ENCODE measurements at places on chromosomes 16 and 17.

GRCh38 chr17:80960037-80960796 is 31.4 kb upstream of the CHMP6 start:
- DNase-seq = no peak

DNA sequence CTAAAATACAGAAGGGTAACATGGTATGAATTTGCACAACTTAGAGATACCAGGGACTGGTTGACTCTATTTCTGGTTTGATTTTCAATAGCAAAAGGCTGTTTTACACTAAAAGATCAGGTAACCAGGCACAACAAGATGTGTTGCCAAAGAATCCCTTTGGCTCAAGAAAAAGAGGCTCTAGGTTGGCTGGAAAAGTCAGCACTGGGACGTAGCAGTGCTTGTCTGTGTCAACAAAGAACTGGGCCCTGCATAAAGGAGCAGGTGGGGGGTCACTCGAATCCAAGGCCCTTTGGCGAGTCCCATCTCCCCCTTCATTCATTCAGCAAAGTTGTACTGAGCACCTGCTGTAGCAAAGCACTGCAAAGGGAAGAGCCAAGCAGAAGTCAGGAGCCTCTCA is 18.4 kb downstream of the SDR42E1 start:
- DNase-seq = no peak

DNA sequence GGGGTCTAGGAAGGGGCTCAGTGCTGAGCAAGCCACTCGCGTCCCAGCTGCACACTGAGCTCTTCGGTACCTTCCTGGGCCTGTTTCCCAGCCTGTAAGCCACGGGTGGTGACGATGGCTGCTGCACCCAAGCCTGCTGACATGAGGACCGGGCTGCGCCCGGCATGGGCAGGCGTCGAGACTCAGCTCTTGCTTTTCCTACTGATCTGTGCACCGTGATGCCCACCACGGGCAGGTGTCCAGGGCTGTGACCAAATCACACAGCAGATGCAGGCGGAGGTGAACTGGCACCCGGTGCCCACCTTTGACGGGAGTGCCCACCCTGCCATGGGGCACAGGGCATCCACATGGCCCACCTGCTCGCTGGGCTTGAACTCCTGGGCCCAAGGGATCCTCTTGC is 17.9 kb downstream of the CCDC57 start:
- DNase-seq = no peak

DNA sequence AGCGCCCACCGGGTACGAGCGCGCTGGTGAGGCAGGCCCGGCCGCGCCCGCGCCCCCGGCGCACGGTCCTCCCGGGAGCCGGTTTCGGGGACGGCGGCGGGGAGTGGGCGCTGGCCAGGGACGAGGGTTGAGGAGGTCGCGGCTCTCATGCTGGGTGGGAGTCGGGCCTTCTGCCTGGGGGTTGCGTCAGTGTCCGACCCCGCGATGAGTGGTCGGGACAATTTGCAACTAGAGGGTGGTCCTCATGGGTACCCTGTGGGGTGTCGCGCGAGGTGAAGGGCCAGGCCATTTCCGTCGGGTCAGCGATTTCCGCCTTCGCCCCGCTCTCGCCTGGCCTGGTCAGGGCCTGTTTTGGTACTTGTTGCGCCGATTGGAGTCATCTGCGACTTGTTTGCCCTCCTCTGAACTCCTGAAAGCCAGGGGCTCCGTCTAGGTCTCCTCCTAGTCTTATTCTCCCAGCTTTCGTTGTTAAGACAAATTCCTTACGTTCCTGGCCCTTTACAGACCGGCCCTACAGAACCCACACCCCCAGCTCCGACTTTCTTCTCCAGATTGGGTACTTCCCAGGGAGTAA is 14.9 kb downstream of the NAA60 start:
- DNase-seq = no peak

GRCh38 chr16:63702981-63703590 is 1418.8 kb downstream of the CDH11 start:
- no peak for DNase-seq

DNA sequence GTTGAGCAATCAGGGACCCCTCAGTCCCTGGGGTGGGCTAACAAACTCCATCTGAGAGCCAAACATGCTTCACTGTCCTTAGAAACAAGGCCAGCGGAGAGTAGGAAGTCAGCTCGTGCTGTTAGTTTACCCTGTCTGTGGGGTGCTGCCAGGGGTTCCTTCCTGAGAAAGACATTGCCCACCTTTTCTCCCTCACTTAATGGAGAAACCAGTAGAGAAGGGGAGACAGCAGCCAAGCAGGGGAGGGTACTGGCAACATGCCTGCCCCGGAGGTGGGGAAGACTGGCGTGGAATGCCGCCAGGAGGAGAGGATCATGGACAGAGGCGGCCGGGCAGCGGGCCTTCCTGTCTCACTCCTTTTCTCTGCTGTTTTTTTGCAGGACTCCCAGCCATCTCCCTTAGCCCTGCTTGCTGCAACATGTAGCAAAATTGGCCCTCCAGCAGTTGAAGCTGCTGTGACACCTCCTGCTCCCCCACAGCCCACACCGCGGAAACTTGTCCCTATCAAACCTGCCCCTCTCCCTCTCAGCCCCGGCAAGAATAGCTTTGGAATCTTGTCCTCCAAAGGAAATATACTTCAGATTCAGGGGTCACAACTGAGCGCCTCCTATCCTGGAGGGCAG is 19.9 kb downstream of the SP2 start:
- DNase-seq = no peak

DNA sequence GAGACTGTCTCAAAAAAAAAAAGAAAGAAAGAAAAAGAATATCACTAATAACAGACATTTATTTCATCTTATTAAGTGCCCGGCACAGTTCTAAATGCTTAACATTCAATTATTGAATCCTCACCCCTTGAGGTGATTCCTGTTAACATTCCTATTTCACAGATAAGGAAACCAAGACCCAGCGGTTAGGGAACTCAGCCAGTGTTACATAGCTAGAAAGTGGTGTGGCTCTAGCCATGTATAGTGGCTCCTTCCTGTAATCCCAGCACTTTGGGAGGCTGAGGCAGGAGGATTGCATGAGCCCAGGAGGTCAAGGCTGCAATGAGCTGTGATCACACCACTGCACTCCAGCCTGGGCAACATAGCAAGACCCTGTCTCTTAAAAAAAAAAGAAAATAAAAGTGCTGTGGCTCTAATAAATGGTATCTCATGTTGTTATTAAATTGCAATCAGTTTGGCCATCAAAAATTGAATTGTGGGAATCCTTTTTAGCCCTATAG is 28.1 kb downstream of the ZNRF1 start:
- DNase-seq = no peak

- no peak for DNase-seq
Observed at GRCh38 chr16:63497408-63497807, 1461.2 kb upstream of the CDH8 start.

- DNase-seq = no peak
Observed at GRCh38 chr16:50690177-50690576, 3.2 kb upstream of the NOD2 start.

DNA sequence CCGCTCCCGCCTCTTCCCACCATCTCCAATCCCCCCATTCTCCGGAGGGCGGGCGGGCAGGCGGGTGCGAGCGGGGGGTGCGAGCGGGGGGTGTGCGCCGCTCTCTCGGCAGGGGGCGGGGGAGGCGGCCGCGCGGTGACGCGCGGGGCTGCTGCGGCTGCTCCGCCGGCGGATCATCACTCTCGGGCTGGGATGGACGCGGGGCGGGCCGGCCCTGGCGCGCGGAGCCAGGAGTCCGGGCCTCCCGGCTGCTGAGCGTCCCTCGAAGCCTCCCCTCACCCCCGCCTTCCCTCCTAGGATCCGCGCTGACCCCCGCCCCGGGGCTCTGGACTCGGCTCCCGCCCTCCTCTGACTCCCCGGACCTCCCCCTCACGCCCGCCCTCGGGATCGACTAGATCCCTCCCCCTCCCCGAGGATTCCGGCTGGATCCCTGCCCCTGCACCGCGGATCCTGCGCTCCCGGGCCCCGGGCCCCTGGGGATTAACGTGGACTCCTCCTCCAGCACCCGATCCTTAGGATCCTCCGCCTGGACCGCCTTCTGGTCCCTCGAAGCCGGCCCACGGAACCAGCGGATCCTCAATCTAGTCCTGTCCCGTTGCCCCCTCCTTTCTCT is 946 bp upstream of the TMEM256 start:
- DNase-seq = peak; percentile 34

DNA sequence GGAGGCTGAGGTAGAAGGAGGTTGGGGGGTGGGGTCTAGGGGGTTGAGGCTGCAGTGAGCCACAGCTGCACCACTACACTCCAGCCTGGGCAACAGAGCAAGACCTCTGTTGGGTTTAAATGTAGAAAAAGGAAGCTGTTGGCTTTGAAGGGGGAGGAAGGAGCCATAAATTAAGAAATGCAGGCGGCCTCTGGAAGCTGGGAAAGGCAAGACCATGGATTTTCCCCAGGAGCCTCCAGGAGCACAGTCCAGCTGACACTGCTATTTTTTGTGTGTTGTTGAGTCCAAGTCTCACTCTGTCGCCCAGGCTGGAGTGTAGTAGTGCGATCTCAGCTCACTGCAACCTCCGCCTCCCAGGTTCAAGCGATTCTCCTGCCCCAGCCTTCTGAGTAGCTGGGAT is 15.9 kb downstream of the LITAF start:
- DNase-seq = no peak

- DNase-seq = no peak
Observed at GRCh38 chr17:2782055-2782454, 14.2 kb upstream of the RAP1GAP2 start.

- no peak for DNase-seq
Observed at GRCh38 chr17:19523690-19524089, 10.0 kb upstream of the SLC47A1 start.

- no peak for DNase-seq
Observed at GRCh38 chr17:34556384-34556783, 23.0 kb upstream of the TMEM132E start.

Data from NCI-H345 (cell line).